ENCODE measurements at places on chromosomes 1 and 21. TPM values are rescaled to one million over a fixed set of nuclear protein-coding genes. Genes with fewer than 3 reads are reported as not detected.

Gene CFAP141
- total RNA-seq: not detected

Gene SAMSN1
- total RNA-seq: 3.0 TPM

DNA sequence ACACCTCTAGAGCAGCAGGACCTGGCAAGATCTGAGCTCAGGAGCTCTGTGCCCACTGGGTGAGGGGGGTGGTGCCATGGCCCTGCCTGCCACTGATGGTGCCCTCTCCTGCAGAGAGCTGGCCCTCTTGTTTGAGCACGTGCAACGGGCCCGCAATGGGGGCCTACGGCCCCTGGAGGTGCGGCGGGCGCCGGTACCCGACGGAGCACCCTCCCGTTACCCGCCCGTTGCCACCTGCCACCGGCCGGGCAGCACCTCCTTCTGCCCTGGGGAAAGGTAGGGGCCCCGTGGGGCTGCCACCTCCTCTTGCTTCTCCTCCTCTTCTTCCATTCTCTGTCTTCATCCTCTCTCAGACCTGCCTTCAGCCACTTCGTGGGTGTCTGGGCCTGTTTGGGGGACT lies 38.2 kb downstream of the CITED4 start:
- H3K27ac ChIP-seq: no peak overlapping the region
- H3K4me1 ChIP-seq: peaks cover 10% of the 10 kb centered on the region
- no peaks in the 10 kb centered on the region for H3K27me3 ChIP-seq
- DNase-seq: no peak
- H3K36me3 ChIP-seq: no peaks in the 10 kb centered on the region

DNA sequence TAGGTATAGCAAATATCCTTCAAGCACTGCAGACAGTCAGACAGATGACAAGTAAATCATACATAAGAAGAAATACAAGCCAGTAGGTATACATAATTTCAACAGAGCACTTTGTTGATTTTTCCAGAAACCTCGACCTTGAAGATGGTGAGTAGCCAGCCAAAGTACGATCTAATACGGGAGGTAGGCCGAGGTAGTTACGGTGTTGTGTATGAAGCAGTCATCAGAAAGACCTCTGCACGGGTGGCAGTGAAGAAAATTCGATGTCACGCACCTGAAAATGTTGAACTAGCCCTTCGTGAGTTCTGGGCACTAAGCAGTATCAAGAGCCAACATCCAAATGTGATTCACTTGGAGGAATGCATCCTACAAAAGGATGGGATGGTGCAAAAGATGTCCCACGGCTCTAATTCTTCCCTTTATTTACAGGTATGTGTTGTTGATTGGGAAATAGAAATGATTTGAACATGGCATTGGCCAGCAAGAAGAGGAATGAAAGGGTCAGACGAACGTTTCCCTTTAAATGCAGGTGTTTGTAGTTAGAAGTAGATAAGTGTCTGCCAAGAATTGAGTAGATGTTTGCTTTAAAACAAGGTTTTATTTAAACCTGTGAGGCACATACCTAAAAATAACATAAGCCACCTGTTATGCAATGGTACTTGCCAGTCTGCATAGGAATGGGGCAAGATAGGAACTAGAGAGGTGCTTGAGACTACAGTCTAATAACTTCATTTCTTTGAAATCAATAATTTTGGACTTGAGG lies 2.7 kb downstream of the PDIK1L start:
- no peaks in the 10 kb centered on the region for H3K36me3 ChIP-seq
- no peak overlapping the region for H3K4me3 ChIP-seq
- DNase-seq: no peak
- H3K27me3 ChIP-seq: no peaks in the 10 kb centered on the region
- H3K4me1 ChIP-seq: no peaks in the 10 kb centered on the region

DNA sequence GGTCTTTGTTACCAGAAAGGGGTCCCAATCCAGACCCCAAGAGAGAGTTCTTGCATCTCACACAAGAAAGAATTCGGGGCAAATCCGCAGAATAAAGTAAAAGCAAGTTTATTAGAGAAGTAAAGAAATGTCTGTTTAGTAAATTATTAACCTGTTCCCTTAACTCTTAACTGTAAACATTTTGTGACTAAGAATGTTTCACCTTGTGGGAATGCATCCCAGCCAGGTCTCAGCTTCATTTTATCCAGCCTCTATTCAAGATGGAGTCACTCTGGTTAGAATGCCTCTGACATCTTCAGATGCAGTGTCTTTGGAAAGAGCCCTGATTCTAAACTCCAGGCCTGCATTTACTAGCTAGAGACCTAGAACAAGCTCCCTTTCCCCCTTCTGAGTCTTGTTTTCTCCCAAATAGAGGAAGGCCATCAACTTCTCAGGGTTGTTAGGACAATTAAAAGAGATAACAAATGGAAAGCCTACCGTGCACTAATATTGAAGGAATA lies 4.5 kb upstream of the FABP3 start:
- H3K27ac ChIP-seq: no peak overlapping the region
- no peak overlapping the region for H3K4me3 ChIP-seq
- no peaks in the 10 kb centered on the region for H3K36me3 ChIP-seq
- DNase-seq: no peak
- H3K4me1 ChIP-seq: peaks cover 19% of the 10 kb centered on the region
- no peaks in the 10 kb centered on the region for H3K27me3 ChIP-seq

GRCh38 chr21:33300701-33301631 lies 23.8 kb upstream of the IFNAR1 start:
- no peaks in the 10 kb centered on the region for H3K4me1 ChIP-seq
- no peaks in the 10 kb centered on the region for H3K27me3 ChIP-seq
- peak; percentile 27 for DNase-seq
- H3K27ac ChIP-seq: no peak overlapping the region
- no peaks in the 10 kb centered on the region for H3K36me3 ChIP-seq
- H3K4me3 ChIP-seq: no peak overlapping the region

GRCh38 chr1:63407002-63407401 lies 39.6 kb downstream of the ALG6 start:
- H3K4me1 ChIP-seq: no peaks in the 10 kb centered on the region
- no peaks in the 10 kb centered on the region for H3K27me3 ChIP-seq
- no peak for DNase-seq
- H3K4me3 ChIP-seq: no peak overlapping the region
- H3K27ac ChIP-seq: no peak overlapping the region

- H3K27ac ChIP-seq: no peak overlapping the region
- no peaks in the 10 kb centered on the region for H3K27me3 ChIP-seq
- H3K36me3 ChIP-seq: no peaks in the 10 kb centered on the region
- no peaks in the 10 kb centered on the region for H3K4me1 ChIP-seq
- no peak for DNase-seq
- H3K4me3 ChIP-seq: no peak overlapping the region
Observed at GRCh38 chr1:172239901-172240300, 180.6 kb upstream of the C1orf105 start.

GRCh38 chr1:207755846-207756693 lies 4.2 kb downstream of the CD46 start:
- no peaks in the 10 kb centered on the region for H3K4me1 ChIP-seq
- H3K36me3 ChIP-seq: peaks cover 31% of the 10 kb centered on the region
- no peak for DNase-seq
- no peaks in the 10 kb centered on the region for H3K27me3 ChIP-seq

DNA sequence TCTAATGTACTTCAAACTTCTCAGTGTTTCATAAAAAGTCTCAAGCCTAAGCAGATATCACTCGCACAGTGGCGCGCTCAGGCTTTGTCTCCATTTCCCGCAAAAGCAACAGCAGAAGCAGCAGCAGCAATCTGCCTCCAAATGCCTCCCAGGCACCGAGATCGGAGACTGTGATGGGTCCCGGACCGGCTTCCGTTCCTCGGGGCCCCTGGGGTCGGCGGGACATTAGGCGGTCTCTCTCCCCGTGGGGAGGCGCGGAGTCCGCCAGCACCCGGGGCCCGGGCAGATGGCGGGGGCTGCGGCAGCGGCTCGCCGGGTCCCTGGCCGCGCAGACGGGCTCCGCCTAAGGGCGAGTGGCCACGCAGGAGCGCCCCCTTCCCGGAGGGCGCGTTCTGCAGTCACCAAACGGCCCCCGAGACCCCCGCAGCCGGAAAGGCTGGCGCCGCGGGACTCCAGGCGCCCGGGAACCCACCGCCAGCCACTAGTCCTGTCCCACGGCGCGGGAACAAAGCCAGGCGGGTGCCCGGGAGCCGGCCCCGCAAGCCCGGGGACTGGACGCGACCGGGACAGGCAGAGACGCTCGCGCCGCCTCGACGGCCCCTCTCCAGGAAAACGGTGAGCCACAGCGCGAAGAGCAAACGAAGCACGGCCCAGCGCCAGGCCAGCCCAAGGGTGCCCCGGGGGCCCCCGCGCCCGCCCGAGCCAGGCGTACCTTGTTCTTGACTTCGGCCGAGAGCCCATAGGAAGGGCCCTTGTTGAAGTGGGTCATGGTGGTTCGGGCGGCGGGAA lies 590 bp downstream of the CNN3 start:
- peak overlapping the region; percentile 97 for H3K4me3 ChIP-seq
- H3K36me3 ChIP-seq: no peaks in the 10 kb centered on the region
- H3K27ac ChIP-seq: peak overlapping the region; percentile 94
- peak; percentile 79 for DNase-seq

Measured in H1 (cell line).